ENCODE measurements at places on chromosomes 13 and 19.

- no peak for DNase-seq
Measured at GRCh38 chr13:90690458-90691080, 656.9 kb upstream of the MIR17HG start.

DNA sequence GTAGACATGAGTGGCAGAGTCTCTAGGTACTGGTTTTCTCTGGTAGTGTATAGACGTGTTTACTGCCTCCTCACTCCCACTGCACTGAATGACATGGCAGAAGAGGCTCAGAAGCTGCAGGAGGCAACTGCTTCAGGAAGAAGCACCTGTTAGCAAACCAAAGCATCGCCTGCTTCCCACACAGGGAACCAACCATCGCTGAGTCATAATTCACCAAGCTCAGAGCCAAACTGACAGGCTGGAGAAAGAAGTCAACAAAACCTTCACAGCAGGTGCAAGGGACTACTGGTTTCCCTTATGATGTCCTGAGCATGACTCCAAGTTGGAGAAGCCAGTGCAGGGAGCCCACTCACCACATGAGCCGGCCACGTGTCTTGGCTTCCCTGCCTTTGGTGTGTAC is 69.8 kb downstream of the KCTD12 start:
- DNase-seq, result peak; percentile 17

- DNase-seq, result peak; percentile 44
Measured at GRCh38 chr19:6100284-6100915, 9.9 kb downstream of the RFX2 start.

DNA sequence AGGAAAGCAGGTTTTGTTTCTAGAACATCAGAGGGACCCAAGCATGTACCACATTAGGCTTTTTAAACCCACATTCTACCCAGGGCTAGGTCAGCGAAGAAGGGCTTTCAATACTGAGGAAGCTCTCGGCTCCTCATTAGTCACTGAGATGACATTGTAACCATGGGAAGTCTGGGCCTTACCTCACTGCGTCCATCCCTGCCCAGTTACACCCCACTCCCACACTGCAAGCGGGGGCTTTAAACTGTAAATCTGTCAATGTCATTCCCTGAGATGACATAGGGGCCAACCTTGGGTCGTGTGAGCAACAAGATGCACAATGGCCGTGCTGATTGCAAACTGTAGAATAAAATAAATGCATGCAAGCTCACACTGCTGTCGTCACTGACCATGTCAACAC is 21.7 kb upstream of the TFDP1 start:
- DNase-seq, result no peak

- no peak for DNase-seq
Measured at GRCh38 chr13:109867766-109868165, 81.4 kb upstream of the IRS2 start.

GRCh38 chr19:47768604-47769003 is 9.9 kb upstream of the SELENOW start:
- DNase-seq, result no peak

DNA sequence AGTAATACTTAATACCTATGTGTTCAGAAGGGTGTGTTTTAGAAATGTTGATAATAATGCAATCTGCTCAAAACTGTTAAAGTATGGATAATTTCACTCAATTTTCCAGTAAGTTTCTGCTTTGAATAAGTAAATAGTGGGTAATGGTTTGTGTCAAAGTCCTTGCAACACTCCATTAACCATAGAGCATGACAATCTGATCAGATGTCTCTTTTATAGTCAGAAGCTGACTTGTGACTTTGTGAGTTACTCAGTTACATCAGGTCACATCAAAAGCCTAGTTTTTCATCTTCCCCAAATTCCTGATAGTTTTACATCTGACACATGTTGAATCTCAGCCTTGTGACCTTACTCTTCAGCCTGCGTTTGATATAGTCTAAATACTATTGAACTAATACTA is 338.0 kb downstream of the EFNB2 start:
- DNase-seq, result no peak

DNA sequence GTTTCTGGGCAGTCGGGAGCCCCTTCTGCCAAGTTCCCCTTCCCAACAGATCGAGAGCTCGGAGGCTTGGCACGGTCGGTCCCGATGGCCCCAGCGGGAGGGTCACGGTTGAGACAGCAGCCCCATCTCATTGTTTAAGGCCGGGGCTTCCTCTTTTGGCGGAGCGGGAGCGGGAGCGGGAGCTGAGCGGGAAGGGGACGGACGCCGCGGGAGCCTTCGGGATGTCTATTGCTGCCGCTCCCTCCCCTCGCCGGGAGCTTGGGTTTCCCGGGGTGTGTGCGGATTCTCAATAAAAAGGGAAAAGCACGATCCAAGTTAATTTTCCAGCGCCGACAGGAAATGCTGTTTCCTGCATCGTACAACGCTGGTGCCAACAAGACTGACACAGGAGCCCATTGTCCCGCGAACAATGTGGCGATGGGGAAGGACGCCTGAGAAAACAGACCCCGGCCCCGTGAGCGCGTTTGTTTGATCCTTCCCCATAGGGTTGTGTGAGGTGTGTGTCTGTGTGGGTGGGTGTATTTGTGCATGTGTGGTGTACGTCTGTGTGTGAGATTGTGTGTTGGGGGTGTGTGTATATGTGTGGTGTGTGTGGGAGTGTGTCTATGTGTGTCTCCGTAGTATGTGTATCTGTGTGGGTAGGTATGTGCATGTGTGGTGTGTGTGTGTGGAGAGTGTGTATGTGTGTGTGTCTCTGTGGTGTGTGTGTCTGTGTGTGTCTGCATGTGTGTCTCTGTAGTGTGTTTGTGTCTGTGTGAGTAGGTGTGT is 36.3 kb upstream of the FLT1 start:
- no peak for DNase-seq

GRCh38 chr13:98217597-98217996 is 40.5 kb upstream of the RNF113B start:
- DNase-seq, result no peak

GRCh38 chr13:35387682-35388250 is 88.7 kb downstream of the MAB21L1 start:
- no peak for DNase-seq

Measured in activated CD4-positive, alpha-beta T cell treated with anti-CD3 and anti-CD28 coated beads, Interleukin-10, Interleukin-2, amounts not matched to agents 100 ng/mL and 50 ng/mL, durations not matched to agents 16 hours and 8 hours (primary cell).